DMS53 (cell line): ENCODE measurements at places on chromosomes 1 and 21.

DNA sequence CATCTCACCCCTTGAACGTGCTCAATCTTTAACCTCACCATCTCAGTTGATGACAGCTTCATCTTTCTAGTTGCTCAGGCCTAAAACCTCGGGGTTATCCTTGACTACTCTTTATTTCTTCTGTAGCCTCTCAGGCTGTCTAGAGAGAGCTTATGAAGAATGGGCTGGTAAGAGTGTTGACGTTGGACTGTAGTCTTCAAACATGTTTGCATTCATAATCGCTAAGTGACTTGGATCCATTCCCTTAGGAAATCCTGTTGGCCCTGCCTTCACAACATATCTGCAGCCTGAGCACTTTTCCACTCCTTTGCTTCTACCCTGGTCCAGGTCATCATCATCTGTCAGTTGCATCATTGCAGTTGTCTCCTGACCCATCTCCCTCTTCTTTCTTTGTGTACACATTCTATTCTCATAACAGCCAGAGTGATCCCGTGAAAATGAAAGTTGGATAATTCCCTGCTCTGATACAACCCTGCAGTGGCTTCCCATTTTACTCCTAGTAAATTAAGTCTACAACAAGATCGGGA is 10.5 kb downstream of the UCK2 start:
- peak; percentile 26 for DNase-seq

- peak; percentile 38 for DNase-seq
Measured at GRCh38 chr1:23459338-23459757, 24.6 kb downstream of the ASAP3 start.

DNA sequence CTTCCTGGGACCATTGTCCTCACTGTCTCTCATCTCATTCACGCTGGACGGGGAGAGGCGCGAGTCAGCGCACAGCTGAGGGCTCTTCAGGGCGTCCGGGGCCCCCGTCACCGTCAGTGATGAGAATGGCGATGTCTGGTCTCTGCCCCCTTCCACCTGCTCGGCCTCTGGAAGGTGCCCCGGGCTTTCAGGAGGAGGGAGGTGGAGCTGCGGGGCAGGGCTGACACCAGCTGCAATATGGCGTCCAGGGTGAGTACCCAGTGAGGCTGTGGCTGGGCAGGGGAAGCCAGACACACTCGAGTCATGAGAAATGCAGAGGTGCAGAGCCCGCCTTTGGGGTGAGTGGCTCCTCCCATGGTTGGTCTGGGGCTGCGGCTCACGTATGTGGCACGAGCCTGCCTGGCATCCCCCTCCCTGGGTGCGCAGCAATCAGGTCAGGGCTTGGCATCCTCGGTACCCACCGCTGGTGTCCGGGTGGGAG is 15.1 kb downstream of the MORN1 start:
- peak; percentile 30 for DNase-seq

- no peak for DNase-seq
Measured at GRCh38 chr1:211910913-211911485, 80.4 kb upstream of the LPGAT1 start.

- no peak for DNase-seq
Measured at GRCh38 chr1:44072204-44072603, 40.9 kb upstream of the SLC6A9 start.

DNA sequence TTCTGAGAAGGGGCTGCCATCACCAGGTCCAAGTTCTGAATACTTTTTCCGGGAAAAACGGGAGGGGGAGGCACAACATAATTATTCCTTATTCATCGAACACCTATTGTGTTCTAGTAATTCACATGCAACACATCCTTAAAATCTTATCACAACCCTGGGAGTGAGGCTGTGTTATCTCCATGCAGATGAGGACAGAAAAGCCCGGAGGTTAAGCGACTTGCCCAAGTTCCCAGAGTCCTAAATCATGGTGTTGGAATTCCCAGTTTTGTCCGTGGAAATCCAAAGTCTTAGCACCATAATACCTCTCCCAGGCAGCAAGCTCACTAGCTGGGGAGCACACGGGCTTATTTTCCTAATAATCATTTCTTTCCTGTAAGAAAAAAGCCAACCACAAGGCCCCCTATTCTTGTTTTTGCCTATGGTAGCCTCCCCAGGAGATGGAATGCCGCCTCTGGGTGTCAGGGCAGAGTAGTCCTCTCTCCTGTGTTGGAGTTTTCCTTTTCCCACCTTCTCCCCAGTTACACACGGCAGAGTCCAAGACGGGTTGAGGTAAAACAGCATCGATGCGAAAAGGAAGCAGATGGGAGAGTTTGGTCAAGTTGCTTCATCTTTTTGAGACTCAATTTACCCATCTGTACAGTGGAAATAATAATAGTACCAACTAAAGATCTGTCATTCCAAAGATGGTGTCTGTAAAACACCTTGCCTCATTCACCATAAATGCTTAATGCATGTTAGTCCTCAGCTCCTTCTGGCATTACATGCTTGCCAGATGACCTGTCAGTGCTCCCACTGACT is 228.0 kb upstream of the TMEM51 start:
- DNase-seq = no peak
